EL (cell line): ENCODE measurements at places on chromosomes 16 and 17.

DNA sequence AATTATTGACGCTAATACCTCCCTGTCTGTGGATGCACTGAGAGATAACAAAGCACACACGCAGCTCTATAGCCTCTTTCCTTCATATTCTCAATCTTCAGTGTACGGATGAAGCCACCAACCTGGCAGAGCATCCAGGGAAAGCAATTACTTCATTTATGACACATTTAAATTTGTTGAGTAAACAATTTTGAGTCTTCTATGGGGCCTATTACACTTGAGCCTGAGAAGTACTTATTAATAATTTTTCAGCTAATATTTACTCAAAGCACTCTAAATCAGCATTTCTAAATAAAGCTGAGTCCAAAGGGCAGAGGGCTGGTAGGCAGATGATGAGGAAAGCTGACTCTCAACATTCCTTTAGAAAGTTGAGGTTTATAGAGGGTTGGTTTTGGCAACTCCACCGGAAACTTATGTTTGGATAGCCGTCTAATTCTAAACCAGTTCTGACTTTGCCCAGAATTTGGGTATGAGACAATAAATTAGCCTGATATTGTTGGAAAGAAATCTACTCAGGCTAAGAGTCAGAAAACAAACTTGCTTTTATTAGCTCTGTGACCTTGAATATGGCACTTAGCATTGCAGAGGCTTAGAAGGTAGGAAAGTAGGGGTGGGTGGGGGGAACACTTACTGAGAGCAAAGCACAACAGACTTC is 643.5 kb downstream of the CDH11 start:
- DNase-seq: peak; percentile 72

DNA sequence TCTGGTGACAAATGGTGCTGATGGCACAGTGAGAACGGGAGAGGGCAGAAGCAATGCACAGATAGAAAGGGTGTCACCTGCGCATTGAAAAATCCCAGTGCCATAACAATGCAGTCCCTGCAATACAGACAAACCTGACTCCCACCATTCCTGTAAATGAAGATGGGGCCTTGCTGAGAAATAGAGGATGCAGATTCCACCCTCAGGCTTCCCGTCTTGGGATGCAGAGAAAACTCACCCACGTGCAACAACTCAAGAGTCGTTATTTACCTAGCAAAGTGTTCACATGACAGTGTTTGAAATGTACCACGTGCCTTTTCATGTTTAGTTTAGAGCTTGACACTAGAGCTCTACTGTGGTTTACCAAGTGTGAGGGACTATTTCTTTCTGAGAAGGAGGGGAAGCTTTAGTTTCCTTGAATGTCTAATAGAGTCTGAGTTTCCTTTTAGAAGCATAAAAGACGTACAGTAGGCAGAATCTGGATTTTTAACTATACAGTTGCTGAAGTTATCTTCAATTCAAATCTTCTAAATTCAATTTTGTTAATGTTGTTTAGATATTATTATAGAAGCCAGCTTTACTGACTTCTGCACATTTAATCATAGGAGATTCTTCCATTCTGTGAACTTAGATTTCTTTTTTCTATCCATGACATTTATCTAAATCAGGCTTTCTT is 35.6 kb downstream of the WWOX start:
- no peak for DNase-seq

GRCh38 chr17:69492410-69493071 is 78.0 kb downstream of the MAP2K6 start:
- peak; percentile 93 for DNase-seq

- DNase-seq: no peak
These were observed 16.2 kb upstream of the CD300E start for GRCh38 chr17:74639704-74640151.

- no peak for DNase-seq
These were observed 20.1 kb downstream of the ORC6 start for GRCh38 chr16:46709469-46710005.

DNA sequence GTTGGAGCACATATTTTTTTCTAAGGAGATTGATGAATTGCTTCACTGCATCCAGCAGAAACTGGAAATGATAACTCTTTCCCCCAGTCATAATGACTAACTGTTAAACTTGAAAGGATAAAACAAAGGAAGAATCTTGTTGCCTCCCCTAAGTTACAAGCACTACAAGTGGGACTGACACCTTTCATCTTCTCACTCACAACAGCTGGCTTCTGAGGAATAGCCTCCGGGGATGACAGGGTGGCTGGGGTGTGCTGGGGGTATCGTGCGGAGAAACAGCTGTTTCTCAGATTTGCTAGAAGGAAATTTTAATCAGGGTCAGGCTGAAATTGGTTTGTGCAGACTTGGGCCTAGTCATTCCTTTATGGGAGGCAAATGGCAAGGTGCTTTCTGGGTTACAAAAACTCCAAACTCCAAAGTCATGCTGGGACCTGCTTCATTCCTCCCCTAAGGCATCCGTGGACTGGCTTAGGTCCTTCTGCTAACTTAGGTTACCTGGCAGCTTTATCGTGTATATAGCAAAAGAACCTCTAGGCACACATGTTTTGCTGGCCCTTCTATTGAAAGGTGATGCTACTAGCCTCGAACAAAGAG is 557.2 kb downstream of the TOX3 start:
- no peak for DNase-seq

GRCh38 chr16:1379304-1380076 is 27.8 kb downstream of the GNPTG start:
- DNase-seq: peak; percentile 65

DNA sequence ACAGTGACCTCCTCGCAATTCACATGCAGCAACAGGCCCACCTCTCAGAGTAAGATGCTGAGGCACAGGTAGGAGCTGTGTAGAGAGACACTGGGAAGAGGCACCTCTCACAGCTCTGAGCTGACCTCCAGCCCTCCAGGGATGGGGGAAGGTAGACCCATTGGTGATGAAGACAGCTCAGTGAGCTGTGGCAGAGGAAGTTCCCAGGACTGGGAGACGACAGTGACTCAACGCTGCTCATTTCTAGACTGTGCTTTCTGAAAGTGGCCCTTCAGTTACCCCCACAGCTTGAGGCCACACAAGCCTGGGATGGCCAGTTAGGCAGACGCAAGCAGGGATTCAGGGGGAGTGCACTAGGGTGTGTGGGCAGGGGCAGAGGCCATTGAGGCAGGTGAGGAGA is 2073.2 kb downstream of the TP53TG3F start:
- no peak for DNase-seq

GRCh38 chr17:21098934-21099689 is 27.7 kb upstream of the DHRS7B start:
- peak; percentile 92 for DNase-seq

- no peak for DNase-seq
These were observed 584 bp downstream of the PMP22 start for GRCh38 chr17:15264542-15264941.

DNA sequence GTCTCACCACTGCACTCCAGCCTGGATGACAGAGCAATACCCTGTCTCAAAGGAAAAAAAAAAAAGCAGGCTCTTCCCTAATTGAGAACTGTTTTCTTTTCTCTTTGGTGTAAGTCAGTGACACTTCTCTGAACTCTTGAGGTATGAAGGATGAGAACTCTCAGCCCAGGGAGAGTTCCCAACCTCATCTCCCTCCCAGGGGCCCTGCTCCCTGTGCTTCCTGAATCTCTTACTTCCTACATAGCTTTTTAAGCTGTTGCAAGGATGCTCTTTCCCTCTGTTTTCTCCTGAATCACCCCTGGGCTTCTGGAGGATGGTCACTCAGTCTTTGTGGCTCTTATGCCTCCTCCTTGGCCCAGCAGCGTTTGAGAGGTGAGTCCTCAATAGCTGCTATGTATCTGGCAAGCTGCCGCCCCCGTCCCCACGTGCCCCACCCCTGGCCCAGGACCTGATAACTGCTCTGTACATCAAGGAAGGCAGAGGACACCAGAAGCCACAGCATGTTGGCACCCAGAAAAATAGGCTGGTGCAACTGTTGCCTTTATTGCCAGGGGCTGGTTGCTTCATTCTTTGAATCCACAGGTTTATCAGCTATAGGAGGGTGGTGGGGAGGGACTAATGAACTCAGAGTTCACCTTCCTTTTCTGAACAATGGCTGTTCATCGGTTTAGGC is 24.0 kb downstream of the IGF2BP1 start:
- peak; percentile 50 for DNase-seq
